Dermis lymphatic vessel endothelial cell (primary cell): ENCODE measurements at places on chromosomes 16 and 17. TPM values are rescaled to one million over a fixed set of nuclear protein-coding genes. Genes with fewer than 3 reads are reported as not detected.

The ZFPM1 gene
- 0.33 and 0.69 TPM in 2 replicates for total RNA-seq

The SLC38A8 gene
- total RNA-seq = not detected in 2 replicates

The KRT33A gene
- total RNA-seq = not detected in 2 replicates

The PYDC1 gene
- total RNA-seq = not detected in 2 replicates

The SLC26A11 gene
- 7.8 and 9.6 TPM in 2 replicates for total RNA-seq

The IRX5 gene
- 0.33 and 0.43 TPM in 2 replicates for total RNA-seq

The XAF1 gene
- under 0.01 and 0.22 TPM in 2 replicates for total RNA-seq

The PIPOX gene
- 0.86 and 2.3 TPM in 2 replicates for total RNA-seq

The ADAD2 gene
- total RNA-seq = not detected in 2 replicates

The ZNF385C gene
- not detected in 2 replicates for total RNA-seq

The NARF gene
- total RNA-seq = 98.5 and 107 TPM in 2 replicates

The CD300LG gene
- total RNA-seq = under 0.01 and 0.17 TPM in 2 replicates

The ACSM5 gene
- total RNA-seq = 3.7 and 5.2 TPM in 2 replicates

The PSMC3IP gene
- 1.1 and 1.3 TPM in 2 replicates for total RNA-seq

The NPIPA2 gene
- total RNA-seq = 0.11 and 0.34 TPM in 2 replicates

The C17orf50 gene
- total RNA-seq = not detected in 2 replicates

The ADAP2 gene
- total RNA-seq = 0.43 and 1.2 TPM in 2 replicates

The SMIM22 gene
- not detected in 2 replicates for total RNA-seq

The UBN1 gene
- 17.7 and 20.5 TPM in 2 replicates for total RNA-seq

The KRT36 gene
- total RNA-seq = 0.22 and 0.34 TPM in 2 replicates

The RPAIN gene
- total RNA-seq = 43.2 and 47.0 TPM in 2 replicates

The TIGD7 gene
- total RNA-seq = 4.4 TPM in 2 replicates

The NOMO2 gene
- total RNA-seq = 110 and 118 TPM in 2 replicates

The CMTM2 gene
- not detected in 2 replicates for total RNA-seq

The SCGB1C2 gene
- total RNA-seq = not detected in 2 replicates

The LCMT1 gene
- total RNA-seq = 21.9 and 30.0 TPM in 2 replicates

The ACSM2B gene
- total RNA-seq = 0.43 TPM in 2 replicates
